ENCODE measurements at places on chromosomes 5 and 9. TPM values are rescaled to one million over a fixed set of nuclear protein-coding genes. Genes with fewer than 3 reads are reported as not detected.

DNA sequence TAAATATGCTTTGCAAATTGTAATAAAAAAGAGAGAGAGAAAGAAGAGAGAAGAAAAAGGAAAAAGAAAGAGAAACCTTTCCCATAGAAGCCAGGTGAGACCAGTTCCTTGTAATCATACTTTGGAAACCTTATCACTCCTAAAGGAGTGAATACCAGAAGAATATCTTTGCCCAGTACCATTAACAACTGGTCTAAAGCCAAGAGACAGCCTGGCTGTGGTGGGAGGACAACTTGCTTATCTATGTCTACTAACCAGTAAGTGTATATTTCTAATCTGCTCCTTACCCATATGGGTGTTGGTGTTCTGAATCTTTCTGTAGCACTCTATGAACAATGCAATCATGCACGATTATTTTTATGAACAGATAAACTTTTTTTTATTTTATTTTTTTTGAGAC, 10.5 kb upstream of the TXN start:
- DNase-seq: no peak

DNA sequence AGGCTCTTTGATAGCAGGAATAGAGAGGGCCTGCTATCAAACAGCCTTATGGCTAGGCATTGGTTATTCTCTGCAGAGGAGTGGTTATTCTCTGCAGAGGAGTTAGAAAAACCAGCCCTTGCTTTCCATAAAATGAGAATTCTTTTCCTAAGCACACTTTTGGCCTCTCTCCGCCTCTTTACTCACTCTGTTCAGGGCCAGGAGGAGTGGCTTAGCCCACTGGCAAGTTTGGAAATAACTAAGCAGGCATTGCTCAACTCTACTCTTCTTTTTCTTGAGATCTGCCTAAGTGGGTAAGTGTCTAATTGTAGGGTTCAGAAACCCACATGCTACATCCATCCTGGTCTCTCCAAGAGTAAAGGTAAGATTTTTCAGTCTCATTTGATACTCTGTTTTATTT, 341.7 kb downstream of the KIAA0825 start:
- DNase-seq: no peak

- DNase-seq: no peak
These were observed 155.2 kb upstream of the PIK3R1 start for GRCh38 chr5:68060382-68060781.

Gene UGT3A1
- total RNA-seq: not detected

- no peak for DNase-seq
These were observed 52.6 kb upstream of the TNFAIP8 start for GRCh38 chr5:119302916-119303897.

GRCh38 chr5:75366787-75367186, 29.8 kb downstream of the HMGCR start:
- no peak for DNase-seq

GRCh38 chr5:102200861-102201260, 95.2 kb downstream of the SLCO4C1 start:
- DNase-seq: no peak

Gene TAF1L
- not detected for total RNA-seq

DNA sequence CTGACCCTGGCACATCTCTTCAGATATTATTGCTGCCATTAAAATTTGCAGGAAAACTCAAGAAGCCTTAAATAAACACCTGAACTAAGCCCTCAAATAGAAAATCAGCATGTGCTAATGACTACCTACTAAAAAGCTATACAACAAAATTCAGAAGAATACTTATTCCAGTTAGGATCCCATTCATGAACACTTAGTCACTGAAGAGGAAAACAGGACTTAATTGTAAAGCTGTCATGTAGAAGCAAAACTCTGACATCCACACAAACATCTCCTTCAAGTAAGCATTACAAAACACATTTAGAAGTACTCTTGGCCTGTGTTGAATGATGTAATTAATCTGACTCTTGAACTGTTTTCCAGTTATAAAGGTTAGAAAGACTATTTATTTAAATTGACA, 19.9 kb downstream of the ELL2 start:
- DNase-seq: no peak

Gene CDC20B
- not detected for total RNA-seq

DNA sequence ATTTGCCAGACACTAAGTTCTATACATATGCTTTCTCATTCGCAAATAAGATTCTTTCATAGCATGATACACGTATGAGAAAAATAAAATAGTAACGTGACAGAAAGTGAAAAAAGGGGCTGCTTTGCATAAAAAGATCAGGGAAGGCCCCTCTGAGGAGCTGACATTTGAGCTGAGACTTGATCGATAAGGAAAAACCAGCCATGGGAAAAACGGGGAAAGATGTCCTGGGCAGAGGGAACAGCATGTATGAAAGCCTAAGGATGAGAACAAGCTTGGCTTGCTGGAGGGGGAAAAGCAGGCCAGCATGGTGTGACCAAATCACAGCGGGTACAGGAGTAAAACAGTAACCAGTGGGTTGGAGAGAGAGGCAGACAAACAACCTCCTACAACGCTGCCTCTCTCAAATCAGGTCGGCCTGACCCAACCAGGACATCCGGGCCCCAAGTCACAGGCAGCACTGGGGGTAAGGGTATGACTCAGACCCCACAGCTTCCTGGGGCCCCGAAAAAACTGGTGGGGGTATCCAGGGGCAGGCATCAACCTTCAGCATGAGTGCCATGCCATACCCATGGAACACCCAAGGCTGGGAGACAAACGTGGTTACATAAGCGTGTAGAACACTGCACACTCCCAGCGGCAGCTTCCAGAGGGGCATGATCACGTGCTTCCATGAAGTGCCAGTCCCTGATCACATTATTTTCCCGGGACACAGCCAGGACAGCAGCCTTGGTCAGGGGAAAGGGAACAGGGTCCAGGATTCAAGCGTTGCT, 2.2 kb downstream of the TNIP1 start:
- DNase-seq: no peak

DNA sequence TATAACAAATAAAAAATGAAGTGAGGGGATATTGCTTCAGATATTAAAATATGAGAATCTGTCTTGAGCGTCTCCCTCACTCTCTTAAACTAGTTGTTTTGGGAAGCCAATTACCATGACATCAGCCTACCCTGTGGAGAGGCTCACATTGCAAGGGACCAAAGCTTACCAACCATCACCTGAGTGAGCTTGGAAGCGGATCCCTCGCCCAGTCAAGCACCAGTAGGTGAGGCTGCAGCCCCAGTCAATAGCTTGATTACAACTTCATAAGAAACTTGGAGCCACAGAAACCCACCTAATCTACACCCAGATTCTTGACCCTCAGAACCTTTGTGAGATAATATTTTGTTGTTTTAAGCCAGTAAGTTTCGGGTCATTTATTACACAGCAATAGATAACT, 206.2 kb downstream of the CEMIP2 start:
- DNase-seq: no peak

DNA sequence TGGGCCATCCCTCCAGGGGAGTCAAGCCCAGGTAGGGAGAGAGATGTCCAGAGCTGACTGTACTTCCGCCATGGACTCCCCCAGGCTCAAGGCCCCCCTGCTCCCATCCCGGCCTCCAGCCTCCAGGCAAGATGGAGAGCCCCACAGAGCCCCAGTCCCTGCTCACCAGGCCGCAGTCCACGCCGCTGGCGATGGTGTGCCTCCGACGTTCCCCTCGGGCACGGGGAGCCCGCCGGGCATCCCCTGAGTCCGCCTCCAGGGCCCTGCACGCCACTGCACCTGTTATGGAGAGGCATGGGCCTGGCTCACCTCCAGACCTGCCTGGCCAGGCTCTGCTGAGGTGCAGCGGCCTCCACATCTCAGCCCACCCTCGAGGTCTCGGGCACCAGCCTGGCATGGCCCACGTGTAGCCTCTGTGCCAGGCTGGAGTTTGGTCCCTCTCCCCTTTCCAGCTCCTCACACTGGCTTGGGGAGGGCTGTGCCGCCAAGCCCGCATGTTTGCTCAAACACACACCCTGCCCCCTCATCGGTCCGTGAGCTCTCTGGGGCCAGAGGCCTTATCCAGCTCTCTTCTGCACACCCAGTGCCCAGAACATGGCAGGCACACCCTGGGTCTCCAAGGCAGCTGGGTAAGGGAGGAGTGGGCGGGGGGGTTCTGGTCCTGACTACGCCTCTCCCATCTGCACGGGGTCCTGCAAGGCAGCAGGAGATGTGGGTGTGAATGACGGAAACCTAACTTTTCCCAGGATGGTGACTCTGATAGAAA, 4.1 kb downstream of the SAPCD2 start:
- DNase-seq: no peak

Gene BAAT
- total RNA-seq: not detected

GRCh38 chr5:116272281-116272941, 187.6 kb downstream of the COMMD10 start:
- DNase-seq: no peak

Gene NR2F1
- 17.5 TPM for total RNA-seq

DNA sequence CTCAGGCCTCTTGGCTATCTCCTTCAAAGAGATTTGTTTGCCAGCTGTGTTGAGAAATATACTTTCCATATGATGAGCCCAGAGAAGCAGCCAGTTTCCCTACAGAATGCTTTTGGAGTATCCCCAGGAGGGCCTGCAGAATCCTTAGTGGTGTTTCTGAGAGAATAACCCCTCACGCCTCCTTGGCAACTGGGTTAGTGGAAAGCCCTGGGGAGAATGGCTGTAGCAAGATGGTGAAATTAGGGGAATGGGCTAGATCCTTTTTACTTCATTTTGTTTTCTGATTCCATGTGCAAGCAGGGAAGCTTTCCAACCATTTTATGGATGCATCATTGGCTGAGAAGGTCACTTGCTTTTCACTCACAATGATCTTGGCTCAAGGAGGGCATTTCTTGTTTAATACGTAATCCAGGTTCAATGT, 364.6 kb downstream of the DMRT2 start:
- DNase-seq: no peak

Gene PRDM9
- not detected for total RNA-seq

GRCh38 chr9:134225816-134226215, 61.5 kb upstream of the RNU6ATAC start:
- peak; percentile 58 for DNase-seq

DNA sequence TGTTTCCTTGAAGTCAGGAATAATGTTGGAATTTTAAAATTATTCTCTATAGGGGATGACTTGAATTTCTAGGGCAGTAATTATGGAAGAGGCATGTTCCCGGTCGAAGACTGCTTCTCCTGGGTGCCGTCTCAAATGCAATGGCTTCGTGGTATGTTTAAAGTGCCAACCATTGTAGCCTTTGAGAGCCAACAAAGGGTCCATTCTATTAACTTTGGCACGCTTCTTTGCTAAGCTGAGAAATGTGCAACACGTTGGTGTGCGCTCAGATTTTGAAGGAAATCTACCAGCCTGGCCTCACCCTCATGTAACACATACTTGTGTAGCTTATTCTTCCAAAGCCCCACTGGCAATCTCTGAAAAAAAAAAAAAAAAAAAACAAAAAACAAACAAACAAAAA, 221.2 kb upstream of the ANKH start:
- no peak for DNase-seq

GRCh38 chr5:65262096-65262495, 219.6 kb downstream of the ADAMTS6 start:
- DNase-seq: no peak

DNA sequence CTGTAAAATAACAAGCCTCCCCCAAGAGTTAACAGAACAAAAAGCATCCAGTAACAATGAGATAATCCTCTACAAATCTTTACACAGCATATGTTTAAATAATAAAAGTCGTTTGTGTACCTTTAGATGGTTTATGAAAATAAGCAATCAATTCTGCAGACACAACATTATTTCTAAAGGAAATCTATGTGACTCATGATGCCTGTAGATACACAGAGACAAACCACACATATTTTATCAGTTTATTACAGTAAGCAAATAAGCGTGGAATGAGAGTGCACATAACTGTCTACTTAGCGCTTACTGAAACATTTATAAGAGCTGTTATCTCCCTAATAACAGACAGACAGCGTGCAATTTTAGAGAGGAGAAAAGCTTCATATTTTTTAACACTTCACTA, 243.6 kb downstream of the AP3B1 start:
- no peak for DNase-seq

Gene ERMP1
- 7.9 TPM for total RNA-seq

Measured in sigmoid colon (tissue), 7 donors.